ENCODE measurements at places on chromosomes 12 and 14.

DNA sequence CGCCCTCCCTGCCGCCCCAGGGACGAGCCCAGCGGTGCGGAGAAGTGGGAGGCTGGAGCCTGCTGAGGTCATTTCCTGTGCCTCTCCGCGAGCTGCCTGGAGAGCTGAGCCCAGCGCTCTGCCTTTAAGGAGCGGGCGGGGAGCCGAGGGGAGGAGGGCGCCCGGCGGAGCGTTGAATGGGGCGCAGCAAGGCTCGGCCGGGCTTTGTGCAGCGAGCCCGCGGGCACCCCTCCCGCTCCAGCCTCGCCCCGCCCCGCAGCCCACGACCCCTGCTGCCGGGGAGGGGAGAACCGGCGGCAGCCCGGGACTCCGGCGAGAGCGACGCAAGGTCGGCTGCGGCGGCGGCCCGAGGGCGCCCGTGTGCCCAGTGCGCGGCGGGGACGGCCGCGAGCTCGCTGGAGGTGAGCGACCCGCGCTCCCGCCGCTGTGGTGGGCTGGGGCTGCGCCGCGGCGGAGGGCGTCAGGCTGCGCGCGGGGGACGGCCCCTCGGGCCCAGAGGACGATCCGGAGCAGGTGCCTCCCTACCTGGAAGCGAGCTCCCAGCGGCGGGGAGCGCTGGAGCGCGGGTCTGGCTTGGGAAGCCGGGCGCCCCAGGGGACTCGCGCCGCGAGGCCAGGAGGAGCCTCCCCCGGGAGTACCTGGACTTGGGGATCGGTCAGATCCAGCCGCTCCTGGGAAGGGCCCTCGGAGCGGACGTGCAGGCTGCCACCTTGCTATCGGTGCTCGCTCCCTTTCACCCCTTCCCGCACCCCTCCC, at the start of gene PLEKHH1:
Gene PLEKHH1, plus strand, starts transcription at position 293 of the 756 bp plus-strand sequence. CDS start 8,578 bp downstream, outside the sequence.
- no peak for DNase-seq

DNA sequence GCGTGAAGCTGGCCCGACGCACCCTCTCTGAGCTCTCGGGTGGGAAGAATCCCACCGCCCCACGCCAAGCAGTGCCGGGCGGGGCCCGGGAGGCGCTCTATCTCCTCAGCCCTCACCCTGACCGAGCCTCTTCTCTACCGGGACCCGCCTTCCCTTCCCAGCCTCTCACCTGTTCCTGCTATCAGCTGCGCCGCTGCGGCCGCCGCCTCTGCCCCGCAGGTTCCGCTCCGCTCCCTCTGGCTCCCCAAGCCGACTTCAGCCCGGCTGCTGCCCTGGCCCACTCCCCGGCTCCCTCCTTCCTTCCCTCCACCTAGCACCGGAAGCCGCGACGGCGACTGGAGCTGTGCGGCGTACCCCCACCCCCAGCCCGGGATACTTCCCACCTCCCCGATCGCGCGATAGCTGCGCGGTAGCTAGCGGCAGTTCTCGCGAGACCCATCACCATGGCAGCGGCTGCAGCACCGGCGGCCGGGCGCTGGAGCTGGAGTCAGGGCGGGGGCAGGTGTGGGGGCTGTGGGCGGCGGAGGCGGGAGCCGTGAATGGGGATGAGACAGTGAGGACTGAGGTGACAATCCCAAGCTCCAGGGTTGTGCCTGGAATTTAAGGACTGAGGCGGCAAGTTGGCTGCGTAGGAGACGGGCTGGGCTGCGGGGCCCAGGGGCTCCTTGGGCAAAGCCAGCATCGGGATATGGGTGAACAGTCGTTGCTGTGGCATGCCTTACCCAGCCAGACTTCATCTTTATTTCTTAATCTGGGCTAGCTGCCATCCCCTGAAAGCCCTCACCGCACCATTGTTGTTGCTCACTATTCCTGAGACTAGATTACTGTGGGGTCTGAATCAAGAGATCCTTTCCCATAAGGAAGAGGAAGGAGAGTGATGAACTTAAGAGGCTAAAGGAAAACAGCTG, at the start of gene ARF3:
Gene ARF3, minus strand, starts transcription at position 347 of the 908 bp plus-strand sequence. CDS start 16,392 bp downstream, outside the sequence.
- DNase-seq = peak; percentile 86

DNA sequence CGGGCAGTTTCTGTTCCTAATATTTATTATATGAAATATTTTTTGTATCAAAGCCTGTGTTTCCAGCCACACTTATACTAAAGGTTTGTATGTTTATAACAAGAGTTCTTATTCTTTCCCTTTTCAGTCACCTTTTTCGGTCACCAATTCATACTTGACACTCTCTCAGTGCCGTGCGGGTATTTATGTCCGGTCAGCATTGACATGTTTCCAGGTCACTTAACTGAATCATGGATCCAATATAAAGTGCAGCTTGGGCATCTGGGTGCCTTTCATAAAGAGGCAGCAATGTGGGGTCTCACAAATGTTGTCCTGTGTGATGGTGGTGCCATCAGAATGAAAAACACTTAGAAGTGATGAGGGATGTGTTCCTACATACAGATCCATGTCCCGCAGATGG, 141.3 kb downstream of the ERC1 start:
- no peak for DNase-seq

- no peak for DNase-seq
These were observed 2.0 kb upstream of the CPNE6 start for GRCh38 chr14:24069411-24069735.

DNA sequence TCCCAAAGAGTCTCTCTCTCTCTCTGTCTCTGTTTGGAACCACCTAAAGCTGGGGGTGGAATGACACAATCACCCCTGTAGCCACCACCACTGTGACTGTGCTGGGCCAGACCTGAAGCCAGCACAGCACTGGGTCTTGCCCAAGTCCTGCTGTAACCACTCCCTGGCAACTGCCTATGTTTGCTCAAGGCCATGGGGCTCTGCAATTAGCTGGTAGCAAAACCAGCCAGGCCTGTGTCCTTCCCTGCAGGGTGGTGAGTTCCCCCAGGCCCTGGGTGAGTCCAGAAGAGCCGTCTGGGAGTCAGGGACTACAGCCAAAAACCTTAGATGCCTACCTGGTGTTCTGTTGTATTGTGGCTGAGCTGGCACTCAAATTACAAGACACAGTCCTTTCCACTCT, 50.8 kb downstream of the DGLUCY start:
- DNase-seq = no peak

DNA sequence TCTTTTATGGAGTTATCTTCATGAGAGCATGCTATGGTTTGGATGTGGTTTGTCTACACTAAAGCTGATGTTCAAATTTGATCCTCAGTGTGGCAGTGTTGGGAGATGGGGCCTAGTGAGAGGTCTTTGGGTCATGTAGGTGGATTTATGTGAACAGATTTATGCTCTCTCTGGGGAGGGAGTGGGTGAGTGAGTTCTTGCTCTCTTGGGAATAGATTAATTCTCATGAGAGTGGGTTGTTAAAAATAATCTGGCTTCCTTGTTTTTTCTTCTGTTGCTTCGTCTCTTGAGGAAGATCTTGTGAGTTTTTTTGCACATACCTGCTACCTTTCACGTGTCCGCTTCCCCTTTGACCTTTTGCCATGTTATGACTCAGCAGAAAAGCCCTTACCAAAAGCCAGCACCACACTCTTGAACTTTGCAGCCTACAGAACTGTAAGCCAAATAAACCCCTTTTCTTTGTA, 20.5 kb downstream of the DERA start:
- DNase-seq = no peak

GRCh38 chr12:52121824-52122539, 42.5 kb downstream of the SMIM41 start:
- peak; percentile 38 for DNase-seq

GRCh38 chr12:6367969-6368892, 7.1 kb downstream of the SCNN1A start:
- no peak for DNase-seq

- no peak for DNase-seq
These were observed 337.1 kb downstream of the TMEM121 start for GRCh38 chr14:105863296-105864108.

DNA sequence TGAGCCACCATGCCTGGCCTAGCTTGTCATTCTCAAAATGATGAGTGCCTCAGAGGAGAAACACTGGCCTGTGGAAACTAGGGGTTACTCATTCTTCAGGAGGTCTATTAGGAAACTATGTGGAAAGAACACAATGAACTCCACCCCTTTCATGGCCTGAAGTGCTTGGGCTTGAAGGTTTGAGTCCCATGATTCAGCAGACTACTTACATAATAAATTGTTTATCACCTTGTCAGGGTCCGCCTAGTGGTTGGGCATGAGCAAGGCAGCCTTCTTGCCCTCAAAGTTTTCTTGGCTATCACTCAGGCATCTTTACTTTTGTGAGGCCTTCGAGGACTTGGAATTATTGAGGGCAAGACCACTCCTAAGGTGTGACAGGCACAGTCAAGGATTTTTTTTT, 251.2 kb downstream of the ACSS3 start:
- no peak for DNase-seq

DNA sequence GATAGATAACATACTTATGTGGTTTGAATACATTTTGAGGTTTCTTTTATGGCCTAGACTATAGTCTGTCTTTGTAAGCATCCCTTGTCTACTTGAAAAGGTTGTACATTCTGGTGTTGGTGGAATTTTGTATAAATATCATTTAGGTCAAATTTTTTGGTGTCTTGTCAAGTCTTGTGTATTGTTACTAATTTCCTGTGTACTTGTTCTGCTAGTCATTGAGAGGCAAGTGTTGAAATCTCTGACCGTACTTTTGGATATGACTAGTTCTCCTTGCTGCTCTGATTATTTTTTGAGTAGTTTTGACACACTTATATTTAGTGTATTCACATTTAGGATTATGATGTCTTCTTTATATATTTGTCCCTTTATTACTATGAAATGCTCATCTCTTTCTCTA, 219.6 kb downstream of the CCDC91 start:
- no peak for DNase-seq

DNA sequence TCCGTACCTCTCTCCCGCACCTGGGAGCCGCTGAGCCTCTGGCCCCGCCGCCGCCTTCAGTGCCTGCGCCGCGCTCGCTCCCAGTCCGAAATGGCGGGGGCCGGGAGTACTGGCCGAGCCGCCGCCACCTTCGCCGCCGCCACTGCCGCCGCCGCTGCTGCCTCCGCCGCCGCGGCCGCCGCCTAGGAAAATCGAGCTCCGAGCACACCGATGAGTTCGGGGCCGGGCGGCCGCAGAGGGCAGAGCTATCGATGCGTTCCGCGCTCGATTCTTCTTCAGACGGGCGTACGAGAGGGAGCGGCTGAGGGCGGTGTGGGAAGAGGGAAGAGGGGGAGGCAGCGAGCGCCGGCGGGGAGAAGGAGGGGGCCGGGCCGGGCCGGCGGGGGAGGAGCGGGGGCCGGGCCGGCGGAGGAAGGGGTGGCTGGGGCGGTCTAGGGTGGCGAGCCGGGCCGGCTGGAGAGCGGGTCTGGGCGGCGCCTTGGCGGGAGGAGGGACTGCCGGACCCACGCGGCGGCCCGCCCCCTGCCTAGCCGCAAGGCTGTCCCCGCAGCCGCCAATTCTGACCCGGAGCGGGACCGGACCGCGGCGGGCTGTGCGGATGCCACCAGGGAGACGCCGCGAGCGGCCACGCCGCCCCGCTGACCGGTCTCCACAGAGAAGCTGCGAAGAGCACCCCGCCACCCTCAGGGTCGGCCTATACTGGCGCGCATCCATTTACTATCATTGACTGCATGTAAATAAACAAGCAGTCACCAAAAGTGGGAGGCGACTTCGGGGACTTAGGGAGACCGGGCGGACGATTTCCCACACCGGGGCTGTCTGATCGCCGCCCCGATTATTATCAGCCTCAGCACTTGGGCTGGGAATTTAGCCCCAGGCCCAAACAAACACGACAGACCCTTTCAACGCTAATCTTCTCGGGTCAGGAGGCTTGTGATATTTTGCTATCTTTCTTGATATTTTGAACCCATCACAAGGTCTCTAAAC, at the start of gene KRAS:
Gene KRAS, minus strand, starts transcription at position 186 of the 987 bp plus-strand sequence.
- peak; percentile 82 for DNase-seq

GRCh38 chr14:41859336-41859735, 252.7 kb downstream of the LRFN5 start:
- DNase-seq = no peak

GRCh38 chr12:91616416-91616815, 433.8 kb upstream of the DCN start:
- no peak for DNase-seq

DNA sequence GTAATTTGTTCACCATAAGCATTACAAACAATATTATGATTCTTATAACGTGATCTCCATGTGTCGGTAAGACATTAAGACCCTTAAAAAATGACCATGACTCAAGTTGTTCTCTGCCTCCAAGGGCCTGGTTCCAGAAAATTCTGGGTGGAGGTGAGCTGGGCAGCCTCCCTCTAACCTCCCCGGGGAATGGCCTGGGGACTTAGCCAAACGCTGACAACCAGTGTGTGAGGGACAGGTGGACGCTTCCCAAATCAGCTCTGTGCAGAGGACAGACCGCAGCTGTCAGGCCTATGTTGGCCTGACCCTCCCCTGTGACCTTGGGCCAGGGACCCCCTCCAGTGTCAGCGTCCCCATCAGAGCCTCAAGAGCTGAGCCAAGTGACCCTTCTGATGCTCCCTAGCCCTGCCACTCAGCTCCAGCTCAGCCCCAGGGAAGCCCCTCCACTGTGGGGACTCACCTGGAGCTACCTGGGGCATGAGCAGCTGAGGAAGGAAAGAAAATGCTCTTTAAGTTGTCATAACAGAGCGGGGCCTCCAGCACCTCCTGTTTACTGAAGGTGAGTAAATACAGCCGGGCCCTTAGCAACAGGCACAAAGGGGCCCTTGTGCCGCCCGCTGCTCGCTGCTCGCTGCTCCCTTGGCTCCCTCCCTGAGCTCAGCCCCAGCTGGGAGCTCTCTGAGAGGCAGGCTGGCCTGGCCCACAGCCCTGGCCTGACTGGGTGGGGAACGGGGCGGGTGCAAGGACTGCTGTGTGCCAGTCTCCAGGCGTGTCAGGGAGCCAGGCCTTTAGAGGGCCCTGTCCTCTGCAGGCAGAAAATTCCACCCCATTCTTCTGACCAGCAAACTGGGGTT, 116.6 kb downstream of the CALM1 start:
- no peak for DNase-seq

DNA sequence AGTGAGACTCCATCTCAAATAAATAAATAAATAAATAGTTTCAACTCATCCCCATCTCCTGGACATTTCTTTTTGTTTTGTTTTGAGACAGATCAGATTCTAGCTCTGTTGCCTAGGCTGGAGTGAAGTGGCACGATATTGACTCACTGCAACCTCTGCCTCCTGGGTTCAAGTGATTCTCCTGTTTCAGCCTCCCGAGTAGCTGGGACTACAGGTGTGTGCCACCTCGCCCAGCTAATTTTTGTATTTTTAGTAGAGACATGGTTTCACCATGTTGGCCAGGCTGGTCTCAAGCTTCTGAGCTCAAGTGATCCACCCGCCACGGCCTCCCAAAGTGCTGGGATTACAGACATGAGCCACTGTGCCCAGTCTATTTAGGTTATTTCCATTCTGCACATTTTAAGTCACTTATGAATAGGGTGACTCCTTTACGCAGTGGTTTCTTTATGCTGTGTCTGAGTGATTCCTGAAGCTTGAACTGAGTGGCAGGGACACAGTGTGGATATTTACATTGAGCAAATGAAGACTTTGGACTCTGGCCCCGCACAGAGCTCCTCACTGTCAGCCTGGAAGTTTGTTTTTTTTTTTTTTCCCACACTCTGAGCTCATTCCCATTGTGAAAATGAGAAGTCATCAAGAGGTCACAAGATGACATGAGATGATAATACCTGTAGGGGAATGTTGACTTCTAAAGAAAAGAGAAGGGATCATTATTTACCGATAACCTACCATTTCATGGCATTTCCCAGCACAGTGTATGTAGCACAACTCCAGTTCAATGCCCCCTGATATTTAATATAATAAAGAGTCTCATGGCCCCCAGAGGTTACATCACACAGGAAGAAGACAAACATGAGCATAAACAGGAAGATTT, 72.6 kb downstream of the TBX3 start:
- no peak for DNase-seq

GRCh38 chr12:123149501-123150274, 1.2 kb downstream of the PITPNM2 start:
- DNase-seq = no peak

- no peak for DNase-seq
These were observed 28.0 kb downstream of the TTLL5 start for GRCh38 chr14:75689012-75689411.

- DNase-seq = no peak
These were observed 417.2 kb downstream of the RAD51B start for GRCh38 chr14:68236582-68237458.
